SIG-M5 (cell line): ENCODE measurements at places on chromosomes 7 and 10.

DNA sequence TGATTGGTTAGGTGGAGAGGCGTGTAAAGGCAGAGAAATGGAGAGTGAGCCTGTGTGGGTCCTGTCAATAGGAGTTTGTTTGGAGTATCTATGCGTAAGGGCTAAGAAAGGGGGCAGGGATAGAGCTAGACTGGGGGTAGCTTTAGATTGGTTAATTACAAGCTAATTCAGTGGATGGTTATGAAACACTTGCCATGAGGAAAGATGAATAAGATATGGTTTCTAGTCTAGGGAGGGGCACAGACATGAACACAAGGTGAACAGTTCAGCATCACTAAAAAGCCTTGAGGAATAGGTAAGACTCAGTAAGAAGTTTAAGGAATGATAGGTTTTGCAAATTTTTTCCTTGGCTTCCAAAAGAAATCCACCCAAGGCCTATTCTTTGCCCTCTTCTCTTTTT is 50.6 kb downstream of the PLPP4 start:
- no peak for DNase-seq

- no peak for DNase-seq
Observed at GRCh38 chr7:103637094-103637493, 191.1 kb upstream of the SLC26A5 start.

DNA sequence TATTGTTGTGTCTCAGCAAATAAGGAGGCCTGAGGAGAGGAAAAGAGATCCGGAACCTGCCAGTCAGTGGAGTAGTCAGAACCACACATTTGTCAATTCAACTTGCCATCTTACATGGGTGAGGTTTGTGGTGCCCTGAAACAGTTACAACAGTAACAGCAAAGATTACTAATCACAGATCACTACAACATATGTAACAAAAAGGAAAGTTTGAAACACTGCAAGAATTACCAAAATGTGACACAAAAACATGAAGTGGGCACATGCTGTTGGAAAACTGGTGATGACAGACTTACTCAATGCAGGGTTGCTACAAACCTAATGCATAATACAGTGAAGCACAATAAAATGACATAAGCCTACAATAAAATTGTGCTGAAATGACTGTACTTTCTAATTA is 89.4 kb downstream of the LRRN3 start:
- no peak for DNase-seq

GRCh38 chr10:70461397-70462348 is 16.9 kb upstream of the PALD1 start:
- DNase-seq: no peak

DNA sequence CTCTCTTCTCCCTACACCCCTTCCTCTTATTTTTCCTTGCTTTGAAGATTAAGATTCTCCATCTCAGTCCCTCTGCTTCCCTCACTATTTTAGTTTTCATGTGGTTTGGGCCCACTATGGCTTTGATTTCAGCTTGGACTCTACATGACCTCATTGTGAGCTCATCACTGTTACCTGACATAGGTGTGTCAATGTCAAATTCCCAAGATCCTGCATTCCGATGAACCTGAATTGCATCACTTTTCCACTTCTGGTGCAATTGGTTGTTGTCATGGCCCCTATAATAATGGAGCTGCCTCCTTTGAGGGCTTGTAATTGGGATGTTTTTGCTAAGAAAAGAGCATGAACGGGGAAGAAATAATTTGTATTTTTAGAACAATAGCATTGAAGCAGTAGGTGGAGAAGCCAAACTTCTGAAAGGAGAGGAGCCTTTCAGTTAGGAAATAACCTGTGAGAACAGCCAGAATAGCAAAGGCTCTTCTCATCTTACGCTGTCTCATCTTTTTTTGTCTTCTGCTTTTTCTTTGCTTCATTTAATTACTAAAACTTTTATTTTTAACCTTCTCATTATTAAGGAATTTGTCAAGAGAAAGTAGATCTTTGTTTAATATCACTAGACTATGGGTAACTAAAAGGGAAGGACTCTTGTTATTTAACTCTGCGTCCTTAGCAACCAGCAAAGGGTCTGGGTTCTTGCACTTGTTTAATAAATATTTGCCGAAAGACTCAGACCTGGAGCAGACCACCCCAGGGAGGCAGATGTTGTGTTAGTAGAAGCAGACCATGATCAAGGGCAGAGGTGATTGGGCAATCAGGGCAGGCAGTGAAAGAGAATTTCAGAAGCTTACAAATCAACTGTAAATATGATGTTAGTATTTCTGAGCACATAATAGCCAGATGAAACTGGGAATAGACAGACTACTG is 95.4 kb downstream of the TES start:
- no peak for DNase-seq

DNA sequence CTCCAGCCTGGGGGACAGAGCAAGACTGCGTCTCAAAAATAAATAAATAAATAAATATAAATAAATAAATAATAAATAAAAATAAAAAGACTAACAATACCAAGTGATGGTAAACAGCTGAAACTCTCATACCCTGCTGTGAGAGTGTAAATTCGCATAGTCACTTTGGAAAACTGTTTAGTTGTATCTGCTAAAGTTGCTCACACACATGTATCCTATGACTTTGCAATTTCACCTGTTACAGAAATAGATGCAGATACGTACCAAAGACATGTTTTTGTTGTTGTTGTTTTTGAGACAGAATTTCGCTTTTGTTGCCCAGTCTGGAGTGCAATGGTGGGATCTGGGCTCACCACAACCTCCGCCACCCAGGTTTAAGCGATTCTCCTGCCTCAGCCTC is 135.7 kb downstream of the IDE start:
- DNase-seq: no peak
